GM04503 (cell line): ENCODE measurements at places on chromosomes 1 and 21.

DNA sequence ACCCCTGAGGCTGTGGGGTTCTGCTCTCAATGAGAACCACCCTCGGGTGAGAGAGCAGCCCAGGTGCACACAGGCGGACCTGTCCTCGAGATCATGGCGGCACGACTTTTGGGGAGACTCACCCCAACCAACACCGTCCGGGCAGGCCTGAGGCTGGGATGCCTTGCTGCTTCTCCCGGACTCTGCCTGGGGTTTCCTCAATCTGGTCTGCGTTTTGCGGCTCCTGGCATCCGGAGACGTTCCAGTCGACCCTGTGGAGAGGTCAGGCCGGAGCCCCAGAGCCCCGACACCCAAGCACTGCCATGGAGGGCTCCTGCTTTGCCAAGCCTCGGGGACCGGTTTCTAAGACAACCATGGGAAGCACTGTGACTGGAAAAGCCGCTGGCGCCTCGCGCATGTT, 3879.7 kb downstream of the SRGAP2C start:
- no peak for DNase-seq

DNA sequence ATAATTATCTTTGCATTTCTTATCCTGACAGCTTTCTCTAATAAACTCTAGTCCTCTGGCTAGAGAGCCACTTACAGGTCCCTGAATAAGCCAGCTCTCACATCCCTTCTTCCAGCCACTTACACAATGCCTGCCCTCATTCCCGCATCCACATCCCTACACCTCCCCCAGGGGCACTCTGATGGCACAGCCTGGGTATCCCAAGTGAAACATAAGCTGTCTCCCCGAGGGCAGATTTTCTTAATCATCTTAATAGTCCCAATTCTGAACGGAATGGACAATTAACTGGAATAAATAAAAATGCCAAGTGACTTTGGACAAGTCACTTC, 4.9 kb downstream of the RHOC start:
- DNase-seq, result no peak

DNA sequence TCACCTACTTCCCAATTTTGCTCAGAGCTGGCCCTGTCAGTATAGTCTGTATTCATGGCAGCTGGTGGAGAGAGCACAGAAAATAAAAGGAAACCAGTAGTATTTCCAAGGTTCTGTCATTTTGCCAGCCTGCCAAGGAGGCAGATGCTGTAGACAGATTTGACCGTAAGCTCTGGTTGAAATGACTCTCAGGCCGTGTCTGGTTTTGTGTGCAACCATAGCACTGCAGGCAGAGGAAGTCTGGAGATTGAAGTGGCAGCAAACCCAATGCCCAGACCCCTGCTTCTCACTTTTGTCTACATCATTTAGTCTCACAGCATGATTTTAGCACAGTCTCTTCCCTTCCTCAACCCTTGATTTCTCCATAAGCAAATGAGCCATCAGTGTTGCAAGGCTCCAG, 291.7 kb downstream of the PAPPA2 start:
- no peak for DNase-seq

GRCh38 chr1:221100611-221101010, 221.4 kb downstream of the HLX start:
- DNase-seq, result peak; percentile 76

DNA sequence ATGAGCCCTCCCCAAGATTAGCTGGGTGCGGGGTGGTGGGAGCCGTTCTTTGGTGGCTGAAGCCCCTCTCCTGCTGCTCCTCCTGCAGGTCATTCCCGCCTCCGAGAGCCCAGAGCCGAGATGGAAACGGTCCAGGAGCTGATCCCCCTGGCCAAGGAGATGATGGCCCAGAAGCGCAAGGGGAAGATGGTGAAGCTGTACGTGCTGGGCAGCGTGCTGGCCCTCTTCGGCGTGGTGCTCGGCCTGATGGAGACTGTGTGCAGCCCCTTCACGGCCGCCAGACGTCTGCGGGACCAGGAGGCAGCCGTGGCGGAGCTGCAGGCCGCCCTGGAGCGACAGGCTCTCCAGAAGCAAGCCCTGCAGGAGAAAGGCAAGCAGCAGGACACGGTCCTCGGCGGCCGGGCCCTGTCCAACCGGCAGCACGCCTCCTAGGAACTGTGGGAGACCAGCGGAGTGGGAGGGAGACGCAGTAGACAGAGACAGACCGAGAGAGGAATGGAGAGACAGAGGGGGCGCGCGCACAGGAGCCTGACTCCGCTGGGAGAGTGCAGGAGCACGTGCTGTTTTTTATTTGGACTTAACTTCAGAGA, 448 bp downstream of the G0S2 start:
- DNase-seq, result no peak

GRCh38 chr1:3548156-3548893, 63.0 kb downstream of the MEGF6 start:
- peak; percentile 63 for DNase-seq

GRCh38 chr1:118186026-118186425, 998 bp upstream of the SPAG17 start:
- no peak for DNase-seq

- DNase-seq, result no peak
Observed at GRCh38 chr1:89466307-89466930, 58.2 kb upstream of the LRRC8B start.

GRCh38 chr1:248158758-248159157, 13.8 kb downstream of the OR2M5 start:
- DNase-seq, result no peak

- no peak for DNase-seq
Observed at GRCh38 chr1:29384496-29385015, 148.2 kb downstream of the PTPRU start.

DNA sequence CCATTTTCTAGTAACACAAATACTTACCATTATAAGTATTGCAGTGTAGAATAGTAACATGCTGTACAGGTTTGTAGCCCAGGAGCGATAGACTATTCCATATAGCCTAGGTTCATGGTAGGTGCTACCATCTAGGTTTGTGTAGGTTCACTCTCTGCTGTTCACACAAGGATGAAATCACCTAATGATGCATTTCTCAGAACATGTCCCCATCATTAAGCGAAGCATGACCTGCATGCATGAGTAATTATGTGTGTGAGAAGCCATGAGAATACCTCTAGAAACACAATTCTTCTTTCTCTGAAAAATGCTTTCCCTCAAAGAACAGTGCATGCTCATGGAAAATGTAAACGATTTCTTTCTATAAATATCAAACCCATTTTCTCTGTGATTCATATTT, 69.3 kb downstream of the NR5A2 start:
- DNase-seq, result no peak

- no peak for DNase-seq
Observed at GRCh38 chr1:246147524-246148461, 359.3 kb downstream of the SMYD3 start.

DNA sequence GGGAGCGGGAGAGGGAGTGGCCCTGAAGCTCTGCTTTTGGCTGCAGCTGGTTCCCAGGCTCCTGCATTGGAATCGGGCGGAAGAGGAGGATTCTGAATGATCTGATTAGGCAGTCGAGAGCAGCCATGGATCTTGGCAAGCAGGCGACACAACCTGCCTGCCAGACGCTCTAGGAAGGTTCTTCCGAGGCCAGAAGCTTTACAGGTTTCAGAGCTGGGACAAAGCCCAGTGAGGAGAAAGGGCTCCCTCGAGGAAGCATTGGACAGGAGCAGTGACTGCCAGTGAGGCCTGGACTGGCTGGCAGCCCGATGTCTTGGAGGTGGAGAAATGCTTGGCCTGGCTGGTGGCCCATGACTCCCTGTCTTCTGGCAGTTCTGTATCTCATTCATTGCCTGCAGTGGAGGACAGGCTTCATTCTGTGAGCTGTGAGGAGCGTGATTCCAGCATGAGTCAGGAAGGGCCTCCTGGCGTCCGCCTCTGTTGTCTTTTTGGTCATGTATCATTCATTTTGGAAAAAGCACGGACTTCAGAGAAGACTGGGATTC, 132.7 kb upstream of the IPO9 start:
- peak; percentile 95 for DNase-seq

- DNase-seq, result peak; percentile 75
Observed at GRCh38 chr1:85343612-85344255, 67.3 kb upstream of the BCL10 start.

GRCh38 chr1:39825432-39825941, 36.8 kb upstream of the BMP8B start:
- no peak for DNase-seq
